ENCODE measurements at places on chromosomes 13 and 19.

GRCh38 chr13:100230769-100231149 is 141.9 kb downstream of the PCCA start:
- no peak for DNase-seq

- no peak for DNase-seq
These were observed 18.5 kb downstream of the KCNRG start for GRCh38 chr13:50033725-50034124.

DNA sequence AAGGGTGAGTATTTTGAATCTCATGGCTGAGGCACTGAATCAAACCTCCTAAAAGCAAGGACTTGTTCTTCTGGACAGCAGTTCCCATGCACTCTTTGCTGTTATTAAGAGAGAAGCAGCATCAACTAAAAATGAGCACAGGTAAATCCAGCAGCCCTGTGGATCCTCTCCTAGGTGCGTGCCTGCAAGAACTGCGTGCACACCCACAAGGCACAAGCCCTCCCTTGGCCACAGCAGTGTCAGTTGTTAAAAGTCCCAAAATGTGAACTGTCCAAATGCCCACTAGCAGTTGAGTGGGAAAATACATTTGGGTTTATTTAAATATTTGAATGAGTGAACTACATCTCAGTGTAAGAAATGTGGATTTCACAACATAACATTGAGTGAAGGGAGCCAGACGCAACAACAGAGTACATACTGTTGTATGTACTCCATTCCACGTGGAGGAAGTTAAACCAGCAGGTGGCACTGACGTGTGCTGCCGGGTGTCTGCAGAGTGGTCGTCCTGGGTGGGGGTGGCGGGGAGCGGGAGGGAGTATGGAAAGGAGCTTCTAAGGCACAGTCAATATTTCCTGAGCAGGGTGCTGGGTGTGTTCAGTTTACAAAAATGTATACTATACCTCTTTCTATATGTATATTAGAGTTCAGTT is 266.4 kb downstream of the NALCN start:
- DNase-seq = no peak

- no peak for DNase-seq
These were observed 48.7 kb upstream of the GAS6 start for GRCh38 chr13:113912596-113912995.

- no peak for DNase-seq
These were observed 215.6 kb downstream of the LIG4 start for GRCh38 chr13:107999751-108000150.

GRCh38 chr19:5052515-5052914 is 83.6 kb downstream of the KDM4B start:
- no peak for DNase-seq

DNA sequence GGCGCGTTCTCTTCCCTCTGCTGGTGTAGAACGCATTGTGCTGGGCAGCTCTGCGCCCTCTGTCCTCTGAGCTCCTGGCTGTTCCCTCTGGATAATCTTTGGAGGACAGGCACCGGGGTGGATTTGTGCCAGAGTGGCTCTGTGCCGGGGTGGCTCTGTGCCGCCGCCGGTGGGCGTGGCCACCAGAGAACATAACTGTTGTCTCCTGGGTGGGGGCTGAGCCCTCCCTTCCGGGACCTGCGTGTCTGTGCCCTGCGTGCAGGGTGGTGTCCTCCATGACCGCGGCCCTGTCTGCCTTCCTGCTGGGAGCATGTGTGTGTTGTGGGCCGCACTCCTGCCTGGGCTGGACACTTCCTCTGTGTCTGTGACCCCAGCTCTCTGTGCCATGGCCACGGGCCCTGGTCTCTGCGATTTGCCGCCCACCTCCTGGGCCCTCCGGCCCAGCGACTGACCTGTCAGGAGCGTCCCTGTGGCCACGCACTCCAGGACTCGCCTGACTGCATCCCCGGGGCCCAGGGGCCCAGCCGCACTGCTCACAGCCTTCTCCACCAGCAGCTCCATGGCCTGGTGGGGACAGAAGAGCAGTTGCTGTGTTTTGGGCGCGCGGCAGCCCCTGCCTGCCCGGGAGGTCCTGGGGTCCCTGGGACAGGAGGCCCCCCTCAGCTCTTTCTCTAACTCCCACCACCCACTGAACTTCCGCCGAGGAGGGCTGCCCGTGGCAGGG is 22.4 kb upstream of the MATK start:
- DNase-seq = no peak

DNA sequence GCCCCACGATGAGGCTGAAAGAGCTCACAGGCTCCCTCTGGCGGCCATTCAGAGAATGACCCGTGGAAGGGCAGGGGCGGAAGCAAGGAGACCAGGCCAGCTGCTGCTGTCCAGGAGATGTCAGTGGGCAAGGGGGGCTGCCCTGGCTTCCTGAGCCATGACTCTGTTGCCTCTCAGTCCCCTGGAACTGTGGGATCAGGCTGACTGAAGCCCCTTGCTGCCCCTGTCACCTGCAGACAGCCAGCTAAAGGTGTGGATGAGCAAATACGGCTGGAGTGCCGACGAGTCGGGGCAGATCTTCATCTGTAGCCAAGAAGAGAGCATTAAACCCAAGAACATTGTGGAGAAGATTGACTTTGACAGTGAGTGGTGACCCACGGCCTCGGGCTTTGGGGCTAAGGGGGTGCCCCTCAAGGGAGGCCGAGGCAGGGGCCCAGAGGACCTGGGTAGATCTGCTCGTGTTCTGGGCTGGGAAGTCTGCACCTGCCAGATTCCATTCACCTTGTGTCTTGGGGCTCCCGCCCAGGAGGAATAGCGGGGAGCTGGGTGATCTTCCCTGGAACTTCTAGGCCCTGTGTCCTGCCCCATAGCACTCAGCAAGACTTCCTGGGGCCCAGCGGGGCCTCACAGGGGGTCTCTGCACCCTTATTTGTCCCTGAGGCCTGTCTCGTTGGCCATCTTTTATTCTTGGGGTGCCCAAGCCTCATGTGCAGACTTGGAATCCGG is 12.5 kb upstream of the ACTN4 start:
- no peak for DNase-seq

DNA sequence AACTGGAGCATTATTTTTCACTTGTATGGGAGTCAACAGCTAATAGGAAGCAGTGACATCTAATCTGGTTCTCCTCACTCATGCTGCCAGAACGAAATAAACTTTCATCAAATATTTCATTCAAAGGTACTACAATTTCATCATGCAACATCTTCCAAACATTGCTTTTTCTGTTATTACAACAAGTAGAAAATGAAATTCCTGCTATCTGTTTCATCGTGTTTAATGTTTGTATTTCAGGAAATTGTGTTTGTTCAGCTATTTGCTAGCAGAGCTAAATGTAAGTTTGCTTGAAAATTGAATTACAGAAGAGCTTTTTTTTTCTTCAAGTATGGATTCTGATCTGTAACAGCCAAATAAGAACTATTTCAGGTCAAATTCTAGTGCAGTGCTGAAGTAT is 90.1 kb downstream of the SLITRK6 start:
- DNase-seq = no peak

- no peak for DNase-seq
These were observed 23.0 kb upstream of the PLPP2 start for GRCh38 chr19:313988-314815.

GRCh38 chr13:110746438-110746837 is 32.9 kb downstream of the ING1 start:
- DNase-seq = no peak

DNA sequence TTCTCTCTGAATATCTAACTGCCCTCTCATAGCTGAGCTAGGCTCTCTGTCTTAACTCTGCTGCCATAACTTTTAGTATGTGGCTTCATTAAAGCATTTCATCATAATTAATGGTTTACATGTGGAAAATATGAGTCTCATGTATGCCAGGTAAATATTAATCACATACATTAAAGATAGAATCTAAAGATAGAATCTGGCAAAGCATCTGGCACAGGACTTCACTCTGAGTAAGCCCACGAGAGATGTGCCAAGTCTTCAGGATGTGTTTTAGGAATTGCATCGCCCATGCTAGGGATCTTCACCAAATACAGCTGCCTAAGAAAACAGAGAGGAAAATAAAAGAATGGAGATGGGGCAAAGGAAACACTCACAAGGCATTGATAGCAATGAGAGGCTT is 285.8 kb downstream of the DIAPH3 start:
- DNase-seq = no peak
